ENCODE measurements at places on chromosomes 3 and 15. TPM values are rescaled to one million over a fixed set of nuclear protein-coding genes. Genes with fewer than 3 reads are reported as not detected.

EPHB3 gene
- polyA plus RNA-seq = 27.6 TPM

GPR27 gene
- polyA plus RNA-seq = 8.7 TPM

DNAH12 gene
- 3.0 TPM for polyA plus RNA-seq

LRIG1 gene
- 25.8 TPM for polyA plus RNA-seq

FBN1 gene
- polyA plus RNA-seq = 98.2 TPM

LRRC2 gene
- 1.8 TPM for polyA plus RNA-seq

GOLGA6L2 gene
- polyA plus RNA-seq = not detected

XXYLT1 gene
- polyA plus RNA-seq = 26.2 TPM

KBTBD8 gene
- 1.4 TPM for polyA plus RNA-seq

ISLR gene
- polyA plus RNA-seq = 43.2 TPM

NRG4 gene
- polyA plus RNA-seq = 10.2 TPM

UPK1B gene
- 10.4 TPM for polyA plus RNA-seq

PPP1R14D gene
- 0.62 TPM for polyA plus RNA-seq

NRROS gene
- polyA plus RNA-seq = 2.6 TPM

DNASE1L3 gene
- polyA plus RNA-seq = 9.2 TPM

CKMT1A gene
- polyA plus RNA-seq = 2.5 TPM

NANOGP8 gene
- polyA plus RNA-seq = 0.76 TPM

TERC gene
- polyA plus RNA-seq = 0.35 TPM

B3GALNT1 gene
- polyA plus RNA-seq = 41.8 TPM

TAGLN3 gene
- 2.3 TPM for polyA plus RNA-seq

SLC15A2 gene
- polyA plus RNA-seq = 16.0 TPM

GOLGA6D gene
- polyA plus RNA-seq = 0.57 TPM

TEX9 gene
- 36.9 TPM for polyA plus RNA-seq

GPR62 gene
- 0.48 TPM for polyA plus RNA-seq

C3orf70 gene
- 9.9 TPM for polyA plus RNA-seq

RTP1 gene
- not detected for polyA plus RNA-seq

SPINT1 gene
- 66.7 TPM for polyA plus RNA-seq

SLITRK3 gene
- polyA plus RNA-seq = 0.23 TPM

TMEM207 gene
- polyA plus RNA-seq = 18.1 TPM

CHRD gene
- 10.6 TPM for polyA plus RNA-seq

ARIH2 gene
- 112 TPM for polyA plus RNA-seq

SLC27A2 gene
- 70.6 TPM for polyA plus RNA-seq

WDR48 gene
- 117 TPM for polyA plus RNA-seq

SAMMSON gene
- not detected for polyA plus RNA-seq
